Cardiac atrium fibroblast (primary cell): ENCODE measurements at places on chromosomes 1 and 21. TPM values are rescaled to one million over a fixed set of nuclear protein-coding genes. Genes with fewer than 3 reads are reported as not detected.

The ZFYVE9 gene
- 18.6 and 20.6 TPM in 2 replicates for total RNA-seq

The TRAF3IP3 gene
- total RNA-seq, result not detected in 2 replicates

The BOLA1 gene
- total RNA-seq, result 11.2 and 12.0 TPM in 2 replicates

The CAPN8 gene
- total RNA-seq, result not detected in 2 replicates

The RPE65 gene
- total RNA-seq, result under 0.01 TPM in 1 of 2 replicates, not detected in the other

The DHRS3 gene
- 14.3 and 18.4 TPM in 2 replicates for total RNA-seq

The NEXN gene
- 12.5 and 26.5 TPM in 2 replicates for total RNA-seq

The SLC30A2 gene
- total RNA-seq, result not detected in 2 replicates
